Posterior vena cava (tissue), 2 donors: ENCODE measurements at places on chromosomes 3 and 15.

- DNase-seq, result no peak
Observed at GRCh38 chr15:46617507-46617906, 982.7 kb downstream of the SQOR start.

- peak; percentile 87 for DNase-seq
Observed at GRCh38 chr3:15331606-15332404, 581 bp downstream of the SH3BP5 start.

DNA sequence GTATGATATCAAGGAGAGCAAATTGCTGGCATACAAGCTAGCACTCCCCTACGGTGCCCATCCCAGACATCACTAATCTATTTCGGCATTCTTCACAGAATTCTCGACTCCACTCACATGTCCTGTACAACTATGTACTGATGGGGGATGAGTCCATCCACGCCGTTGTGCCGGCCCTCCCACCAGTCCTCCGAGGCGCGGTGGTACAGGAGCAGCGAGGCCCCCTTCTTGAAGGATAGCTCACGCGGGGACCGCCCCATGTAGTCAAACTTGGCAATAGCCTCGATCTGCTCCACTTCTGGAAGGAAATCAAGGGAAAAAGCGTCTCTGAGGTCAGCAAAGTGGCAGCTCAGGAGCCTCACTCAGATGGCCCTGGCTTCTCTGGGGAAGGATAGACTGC lies 31.0 kb upstream of the RAD18 start:
- no peak for DNase-seq

DNA sequence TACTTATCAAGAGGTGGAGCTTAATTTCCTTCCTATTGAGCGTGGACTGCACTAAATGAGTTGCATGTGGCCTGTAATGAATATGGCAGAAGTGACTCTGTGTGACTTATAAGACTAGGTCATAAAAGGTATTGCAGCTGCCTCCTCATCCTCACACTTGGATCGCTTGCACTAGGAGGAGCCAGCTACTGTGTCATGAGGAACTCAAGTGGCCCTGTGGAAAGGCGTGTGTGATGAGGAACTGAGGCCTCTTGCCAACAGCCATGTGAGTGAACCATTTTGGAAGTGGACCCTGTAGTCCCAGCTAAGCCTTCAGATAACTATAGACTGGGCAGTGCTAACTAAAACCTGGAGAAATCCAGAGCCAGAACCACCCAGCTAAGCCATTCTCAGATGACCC lies 7.1 kb upstream of the SLC30A4 start:
- DNase-seq, result no peak

GRCh38 chr3:137641879-137642704 lies 122.0 kb upstream of the SOX14 start:
- DNase-seq, result no peak

DNA sequence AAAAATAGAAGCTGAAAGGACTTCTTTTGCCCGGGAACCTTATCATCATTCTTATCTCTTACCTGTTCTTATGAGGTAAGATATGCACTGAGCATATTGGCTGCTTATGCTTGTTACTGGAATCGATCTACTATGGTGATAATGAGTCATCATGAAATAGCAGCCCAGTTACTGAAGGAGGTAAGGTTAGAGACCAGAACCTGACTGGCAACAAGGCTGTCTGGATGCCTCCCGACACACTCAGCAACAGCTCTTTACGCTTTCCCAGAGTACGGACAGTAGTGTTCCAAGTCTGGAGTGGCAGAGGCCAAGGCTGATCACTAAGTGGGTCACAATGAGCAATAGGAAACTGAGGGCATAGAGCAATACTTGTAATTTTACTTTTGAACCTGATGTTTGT lies 314.1 kb downstream of the NLGN1 start:
- DNase-seq, result no peak

- DNase-seq, result no peak
Observed at GRCh38 chr3:14434498-14435151, 32.2 kb downstream of the SLC6A6 start.

GRCh38 chr3:59374818-59375211 lies 325.0 kb upstream of the CFAP20DC start:
- no peak for DNase-seq

- DNase-seq, result no peak
Observed at GRCh38 chr3:125324341-125324740, 50.8 kb downstream of the ZNF148 start.

DNA sequence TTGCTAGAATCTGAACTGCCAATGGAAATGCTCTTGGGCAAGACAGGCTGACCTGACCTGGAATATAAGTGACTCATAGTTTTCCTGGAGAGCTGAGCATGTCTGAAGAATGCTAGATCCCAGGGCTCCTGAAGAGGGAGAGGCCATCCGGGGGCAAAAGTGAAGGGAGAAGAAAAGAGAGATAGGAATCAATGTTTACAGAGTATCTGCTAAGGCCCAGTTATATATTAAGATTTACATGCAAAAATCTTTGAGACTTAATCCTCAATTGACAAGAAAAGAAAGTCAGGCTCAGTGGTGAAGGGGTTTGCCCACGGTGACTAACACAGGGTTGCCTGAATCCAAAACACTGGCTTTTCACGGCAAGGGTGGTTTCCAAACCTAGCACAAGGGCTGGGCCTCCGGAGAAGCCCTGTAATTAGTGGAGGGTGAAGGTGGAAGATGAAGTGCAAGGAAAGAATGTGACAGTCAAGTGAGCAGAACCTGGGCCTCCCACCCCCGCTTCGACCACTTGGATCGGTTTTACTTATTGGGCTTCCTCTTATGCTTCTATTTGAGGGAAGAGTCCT lies 91.7 kb upstream of the FGF12 start:
- no peak for DNase-seq

GRCh38 chr15:61796056-61796455 lies 264.2 kb downstream of the VPS13C start:
- DNase-seq, result no peak

DNA sequence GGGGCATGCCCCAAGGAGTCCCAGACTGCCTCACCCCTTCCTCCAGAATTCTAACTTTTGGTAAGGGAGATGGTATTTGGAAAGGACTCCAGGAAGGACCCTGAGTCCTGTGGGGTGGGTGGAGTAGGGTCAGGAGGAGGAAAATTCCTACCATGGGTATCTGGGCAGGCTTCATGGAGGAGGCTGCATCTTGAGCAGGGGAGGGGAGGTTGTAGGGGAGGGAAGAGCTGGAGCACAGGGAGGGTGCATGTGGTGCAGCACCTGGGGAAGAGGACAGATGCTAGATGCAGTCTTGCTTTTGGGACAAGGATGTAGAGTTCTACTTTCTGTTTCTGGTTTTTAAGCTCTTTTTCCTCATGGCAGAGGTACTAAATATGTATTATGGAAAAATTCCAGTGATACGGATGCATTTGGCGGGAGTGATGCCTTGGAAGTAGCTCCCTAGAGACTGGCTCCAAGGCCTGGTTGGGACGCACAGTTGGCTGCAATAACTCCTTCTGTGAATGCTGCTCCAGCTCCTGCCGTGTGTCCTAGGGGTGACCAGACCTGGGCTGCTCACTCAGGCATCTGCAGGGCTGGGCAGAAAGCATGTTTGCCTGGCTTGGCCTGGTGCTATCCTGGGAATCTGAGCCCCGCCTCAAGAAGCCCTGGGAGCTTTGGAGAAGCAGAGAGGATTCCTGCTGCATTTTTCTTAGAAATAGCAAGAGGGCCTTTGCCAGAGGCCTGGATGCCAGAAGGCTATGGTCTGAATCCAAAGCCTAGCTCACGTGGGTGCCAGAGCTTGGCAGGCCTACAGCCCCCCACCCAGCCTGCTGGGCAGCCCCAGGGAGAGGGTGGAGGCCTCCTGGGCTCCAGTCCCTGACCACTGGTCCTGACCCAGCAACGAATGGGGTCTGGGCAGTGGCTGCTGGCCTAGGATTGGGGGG lies 10.1 kb downstream of the SEMA3F start:
- no peak for DNase-seq

GRCh38 chr15:71691458-71692417 lies 118.6 kb upstream of the NR2E3 start:
- DNase-seq, result no peak

DNA sequence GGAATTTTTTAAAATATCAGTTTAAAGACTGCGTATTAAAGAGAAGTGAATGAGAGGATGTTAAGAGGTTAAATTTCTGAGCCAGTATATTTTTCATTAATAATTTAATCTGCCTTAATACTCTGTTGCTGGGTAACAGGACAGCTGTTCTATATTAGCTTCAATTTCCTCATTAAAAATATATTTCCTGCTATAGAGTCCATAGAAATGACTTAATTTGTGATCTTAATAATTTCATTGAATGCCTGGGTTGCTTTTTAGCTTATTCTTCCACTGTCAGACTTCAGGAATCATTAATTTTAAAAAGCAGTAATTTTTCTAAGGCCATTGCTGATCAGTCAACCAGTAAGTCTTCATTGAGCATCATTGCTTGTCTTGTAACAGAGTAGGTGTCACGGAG lies 129.0 kb downstream of the THSD4 start:
- no peak for DNase-seq

DNA sequence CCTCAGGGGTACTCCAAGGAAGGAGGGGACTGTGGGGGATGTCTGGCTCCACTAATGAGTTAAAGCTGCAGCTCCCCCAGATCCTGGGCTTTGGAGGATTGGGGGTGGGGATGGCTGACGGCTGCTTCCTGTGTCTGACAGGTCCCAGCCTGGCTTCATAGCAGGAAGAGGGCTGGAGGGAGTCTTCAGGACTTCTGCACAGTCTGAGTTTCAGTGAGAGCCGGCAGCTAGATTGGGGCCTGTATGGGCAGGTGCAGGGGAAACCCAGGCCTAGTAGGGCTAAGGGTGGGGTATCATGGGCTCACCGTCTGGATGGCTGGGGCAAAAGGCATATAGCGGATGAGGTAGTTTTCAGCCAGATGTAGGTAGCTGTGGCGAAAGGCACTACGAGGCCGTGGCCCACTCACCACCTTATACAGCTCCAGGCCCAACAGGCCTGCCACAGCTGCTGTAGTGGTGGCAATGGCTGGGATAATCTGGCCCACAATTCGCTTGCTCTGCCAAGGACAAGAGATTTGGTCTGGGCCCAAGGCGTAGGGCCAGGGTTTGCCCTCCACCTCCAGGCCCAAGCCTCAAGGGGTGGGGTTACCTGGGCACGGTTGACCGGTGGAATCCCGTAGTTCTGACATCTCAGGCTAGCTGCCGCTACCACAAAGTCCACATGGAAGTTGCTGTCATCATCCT lies 4.5 kb downstream of the INKA1 start:
- no peak for DNase-seq

GRCh38 chr3:190101320-190102011 lies 19.2 kb downstream of the P3H2 start:
- no peak for DNase-seq

GRCh38 chr15:43923553-43923952 lies 96.8 kb downstream of the WDR76 start:
- no peak for DNase-seq

DNA sequence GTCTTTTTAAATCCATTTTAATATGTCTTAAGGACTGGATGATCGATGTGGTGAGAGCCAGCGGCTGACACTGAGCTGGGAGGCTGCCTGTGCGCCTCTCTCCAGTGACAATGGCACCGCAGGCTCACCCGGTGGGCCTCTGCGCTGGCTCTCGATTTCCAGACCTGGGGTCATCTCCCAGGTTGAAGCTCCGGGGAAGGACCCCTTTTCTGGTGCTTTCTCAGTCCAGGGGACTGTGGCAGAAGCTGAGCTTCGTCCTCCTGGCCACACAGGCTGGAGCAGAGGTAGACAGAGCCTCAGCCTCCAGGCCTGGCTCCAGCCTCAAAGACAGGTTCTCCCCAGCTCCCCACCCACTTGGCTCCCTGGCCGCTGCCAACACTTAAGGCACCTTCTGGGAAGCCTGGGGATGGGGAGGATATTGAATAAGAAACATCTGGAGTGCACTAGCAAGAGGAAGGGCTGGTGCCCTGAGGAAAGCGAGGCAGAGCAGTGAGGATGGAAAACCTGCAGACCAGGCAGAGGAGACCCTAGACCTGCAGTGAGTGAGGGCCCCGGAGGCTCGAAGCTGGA lies 154.2 kb upstream of the SMAD3 start:
- DNase-seq, result no peak

GRCh38 chr3:126888186-126888760 lies 94.6 kb upstream of the PLXNA1 start:
- DNase-seq, result no peak

GRCh38 chr3:13934813-13935212 lies 54.9 kb upstream of the WNT7A start:
- DNase-seq, result peak; percentile 70

- DNase-seq, result no peak
Observed at GRCh38 chr15:93089727-93090305, 805 bp upstream of the RGMA start.

GRCh38 chr3:8761866-8762265 lies 7.5 kb downstream of the OXTR start:
- no peak for DNase-seq

DNA sequence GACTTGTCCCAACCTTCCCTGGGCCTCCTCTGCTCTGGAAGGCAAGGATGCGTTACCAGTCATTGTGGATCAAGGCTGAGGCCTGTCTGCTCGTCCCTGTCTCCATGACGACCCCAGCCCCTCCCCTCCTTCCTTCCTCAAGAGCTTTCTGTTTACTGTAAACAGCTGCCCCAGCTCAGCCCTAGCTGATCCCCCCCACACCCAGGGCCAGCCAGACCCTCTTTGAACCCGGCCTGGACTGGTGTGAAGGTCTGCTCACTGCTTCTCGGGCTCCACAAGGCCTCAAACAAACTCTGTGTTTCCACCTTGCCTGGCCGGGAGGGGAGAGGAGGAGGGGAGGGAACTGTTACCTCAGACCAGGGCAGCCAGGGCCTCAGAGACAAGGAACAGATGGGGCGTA lies 16.9 kb downstream of the VPS18 start:
- DNase-seq, result no peak

GRCh38 chr15:76514282-76514681 lies 177.7 kb downstream of the ISL2 start:
- no peak for DNase-seq

DNA sequence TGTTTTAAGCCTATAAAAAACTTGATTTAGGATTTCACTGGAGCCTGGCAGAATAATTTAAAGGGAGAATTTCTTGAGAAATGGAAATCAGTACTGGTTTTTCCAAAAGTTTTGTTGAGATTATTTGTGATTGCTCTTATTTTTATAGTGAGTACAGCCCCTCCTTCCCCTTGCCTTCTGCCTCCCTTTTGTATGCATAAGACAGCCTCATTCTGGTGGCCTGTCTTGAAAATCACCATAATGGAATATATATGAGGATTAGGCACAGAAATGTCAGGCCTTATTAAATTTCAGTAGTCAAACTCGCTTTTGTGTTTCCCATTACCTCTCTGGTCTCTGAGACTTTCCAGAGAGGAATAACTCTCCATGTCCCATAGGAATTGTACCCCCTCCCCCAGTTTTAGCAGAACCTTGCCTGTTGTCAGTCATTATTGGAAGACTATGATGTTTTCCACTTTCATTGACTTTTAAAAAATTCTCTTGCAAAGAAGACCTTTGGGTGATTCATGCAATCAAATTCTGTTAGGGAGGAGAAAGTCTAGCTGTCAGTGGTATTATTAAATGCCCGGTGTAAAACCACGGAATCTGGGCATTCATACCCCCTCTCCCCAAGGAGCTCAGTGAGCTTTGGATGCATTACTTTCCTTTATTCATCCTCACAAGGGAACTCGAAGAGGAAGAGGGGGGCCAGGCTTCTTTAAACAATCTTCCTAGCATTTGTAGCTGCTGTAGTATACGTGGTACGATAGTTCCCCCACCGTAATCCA lies 171.6 kb upstream of the TSC22D2 start:
- DNase-seq, result no peak

GRCh38 chr3:171566803-171567422 lies 106.7 kb upstream of the TNIK start:
- no peak for DNase-seq

GRCh38 chr3:192812743-192813383 lies 85.5 kb upstream of the FGF12 start:
- DNase-seq, result no peak

- no peak for DNase-seq
Observed at GRCh38 chr3:161137260-161137659, 32.1 kb upstream of the B3GALNT1 start.

GRCh38 chr15:88992216-88992615 lies 79.0 kb upstream of the MFGE8 start:
- DNase-seq, result no peak
